Upper lobe of right lung (tissue), 1 donor: ENCODE measurements at places on chromosomes 11 and 22.

- peaks cover 60% of the 10 kb centered on the region for H3K27me3 ChIP-seq
- DNase-seq: peak; percentile 46
- H3K4me1 ChIP-seq: no peaks in the 10 kb centered on the region
- H3K4me3 ChIP-seq: no peak overlapping the region
Observed at GRCh38 chr11:44334356-44335004, 24.5 kb upstream of the ALX4 start.

DNA sequence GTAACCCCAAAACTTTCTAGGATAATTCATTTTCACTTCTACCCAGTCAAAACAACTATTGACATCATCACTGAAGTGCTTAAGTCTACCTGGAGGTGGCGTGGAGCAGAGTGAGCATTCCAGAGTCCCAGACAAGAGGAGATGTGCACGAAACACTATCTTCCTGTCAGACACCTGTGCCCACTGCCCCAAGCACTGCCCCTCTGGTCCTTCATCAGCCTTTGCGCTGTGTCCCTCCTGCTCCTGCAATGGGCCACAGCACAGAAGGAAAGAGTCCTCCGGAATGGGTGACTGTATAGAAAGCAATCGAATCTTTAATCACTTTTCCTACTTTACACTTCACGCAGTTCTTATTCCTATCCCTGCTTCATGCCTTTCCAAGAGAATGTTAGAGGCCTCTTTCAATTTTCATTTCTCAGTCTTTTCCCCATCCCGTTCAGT is 512 bp upstream of the GRIA4 start:
- peaks cover 12% of the 10 kb centered on the region for H3K4me1 ChIP-seq
- H3K4me3 ChIP-seq: no peak overlapping the region
- peaks cover 27% of the 10 kb centered on the region for H3K27me3 ChIP-seq
- DNase-seq: no peak
- no peak overlapping the region for H3K27ac ChIP-seq

DNA sequence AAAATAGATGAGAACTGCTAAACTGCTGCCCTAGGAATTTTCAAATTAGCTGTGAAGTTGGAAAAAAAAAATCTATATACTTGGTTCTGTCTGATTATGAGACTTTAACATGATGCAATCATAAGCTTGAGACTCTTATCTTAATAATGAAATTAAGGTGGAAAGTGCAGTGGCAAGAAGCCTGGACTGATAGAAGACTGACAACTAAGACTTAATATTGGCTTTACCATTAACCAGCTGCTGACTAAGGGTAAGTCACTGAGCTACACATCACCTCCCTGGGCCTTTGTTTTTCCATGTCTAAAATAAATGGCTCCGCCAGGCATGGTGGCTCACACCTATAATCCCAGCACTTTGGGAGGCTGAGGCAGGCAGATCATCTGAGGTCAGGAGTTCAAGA is 56.9 kb downstream of the SLC35F2 start:
- H3K27ac ChIP-seq: no peak overlapping the region
- no peaks in the 10 kb centered on the region for H3K4me1 ChIP-seq
- DNase-seq: no peak
- no peak overlapping the region for H3K4me3 ChIP-seq
- H3K27me3 ChIP-seq: no peaks in the 10 kb centered on the region
- no peaks in the 10 kb centered on the region for H3K36me3 ChIP-seq

- H3K27ac ChIP-seq: peak within 1 kb of the TSS; percentile 80
- H3K27me3 ChIP-seq: peaks cover 5% of the 10 kb centered on the region
- peaks cover 9% of the 10 kb centered on the region for H3K4me1 ChIP-seq
- H3K36me3 ChIP-seq: no peaks in the 10 kb centered on the region
Observed at GRCh38 chr11:66371627-66372415, at the start of gene SLC29A2. Gene SLC29A2 (minus strand): TSS chr11:66371760. CDS start chr11:66371591, 169 bp downstream.

DNA sequence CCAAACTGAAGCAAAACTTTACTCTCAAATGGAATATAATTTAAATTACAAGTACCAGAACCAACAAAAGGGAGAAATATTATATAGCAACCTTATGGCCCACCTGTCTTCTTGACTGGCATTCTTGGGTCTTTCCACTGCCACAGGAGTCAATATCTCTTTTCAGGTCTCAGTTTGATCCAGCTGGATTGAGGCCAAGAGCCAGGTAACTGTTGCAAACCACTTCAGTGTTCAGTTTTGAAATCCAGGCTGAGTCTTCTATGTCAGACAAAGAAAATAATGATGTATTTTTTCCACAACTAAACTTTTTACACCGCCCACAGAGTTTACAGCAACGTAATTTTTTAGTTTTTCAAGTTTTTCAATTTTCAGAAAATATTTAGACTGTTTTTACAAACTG is 648 bp downstream of the DLG2 start:
- DNase-seq: no peak
- H3K36me3 ChIP-seq: peaks cover 12% of the 10 kb centered on the region
- peak overlapping the region; percentile 92 for H3K4me3 ChIP-seq

DNA sequence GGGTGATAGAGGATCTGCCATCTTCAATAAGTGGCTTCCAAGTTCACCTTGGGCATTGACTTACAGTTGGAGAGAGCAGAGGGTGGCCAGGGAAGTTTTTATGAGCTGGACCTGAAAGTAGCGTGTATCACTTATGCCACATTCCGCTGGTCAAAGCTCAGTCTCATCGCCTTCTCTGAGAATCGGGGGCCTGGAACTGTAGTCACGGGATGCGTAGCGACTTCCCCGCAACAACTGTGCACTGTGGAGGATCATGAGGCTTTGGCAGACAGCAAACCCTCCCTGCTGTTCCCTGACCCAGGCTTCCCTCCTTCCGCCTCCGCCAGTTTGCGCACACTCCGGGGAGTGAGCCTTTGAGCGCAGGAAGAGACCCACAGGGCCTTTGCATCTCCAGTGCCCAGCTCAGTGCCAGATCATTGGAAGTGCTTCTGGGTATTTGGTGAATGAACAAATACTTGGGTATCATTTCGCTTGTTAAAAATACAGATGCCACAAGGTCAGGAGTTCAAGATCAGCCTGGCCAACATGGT is 95.5 kb downstream of the CEP164 start:
- H3K4me3 ChIP-seq: no peak overlapping the region
- DNase-seq: peak; percentile 35
- no peak overlapping the region for H3K27ac ChIP-seq
- no peaks in the 10 kb centered on the region for H3K36me3 ChIP-seq

DNA sequence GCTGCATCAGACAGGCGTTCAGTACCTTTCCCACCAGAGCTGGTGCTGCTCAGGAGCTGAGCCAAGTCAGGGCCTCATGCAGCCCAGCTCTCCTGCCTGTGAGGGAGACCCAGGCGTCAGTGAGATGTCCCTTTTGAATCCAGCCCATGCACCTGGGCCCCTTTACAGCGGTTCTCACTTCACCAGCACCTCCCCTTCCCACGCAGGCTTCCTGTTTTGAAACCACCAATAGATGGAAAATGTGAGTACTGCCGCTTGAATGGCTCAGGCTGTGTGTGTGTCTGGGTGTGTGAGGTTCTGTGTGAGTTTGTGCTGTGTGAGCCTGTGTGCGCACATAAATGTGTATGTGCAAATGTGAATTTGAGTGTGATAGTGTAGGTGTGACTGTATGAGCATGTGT is 88.4 kb downstream of the UBASH3B start:
- no peaks in the 10 kb centered on the region for H3K27me3 ChIP-seq
- no peak for DNase-seq
- no peak overlapping the region for H3K4me3 ChIP-seq
- peaks cover 34% of the 10 kb centered on the region for H3K4me1 ChIP-seq
- peak overlapping the region; percentile 66 for H3K27ac ChIP-seq
- H3K36me3 ChIP-seq: no peaks in the 10 kb centered on the region

DNA sequence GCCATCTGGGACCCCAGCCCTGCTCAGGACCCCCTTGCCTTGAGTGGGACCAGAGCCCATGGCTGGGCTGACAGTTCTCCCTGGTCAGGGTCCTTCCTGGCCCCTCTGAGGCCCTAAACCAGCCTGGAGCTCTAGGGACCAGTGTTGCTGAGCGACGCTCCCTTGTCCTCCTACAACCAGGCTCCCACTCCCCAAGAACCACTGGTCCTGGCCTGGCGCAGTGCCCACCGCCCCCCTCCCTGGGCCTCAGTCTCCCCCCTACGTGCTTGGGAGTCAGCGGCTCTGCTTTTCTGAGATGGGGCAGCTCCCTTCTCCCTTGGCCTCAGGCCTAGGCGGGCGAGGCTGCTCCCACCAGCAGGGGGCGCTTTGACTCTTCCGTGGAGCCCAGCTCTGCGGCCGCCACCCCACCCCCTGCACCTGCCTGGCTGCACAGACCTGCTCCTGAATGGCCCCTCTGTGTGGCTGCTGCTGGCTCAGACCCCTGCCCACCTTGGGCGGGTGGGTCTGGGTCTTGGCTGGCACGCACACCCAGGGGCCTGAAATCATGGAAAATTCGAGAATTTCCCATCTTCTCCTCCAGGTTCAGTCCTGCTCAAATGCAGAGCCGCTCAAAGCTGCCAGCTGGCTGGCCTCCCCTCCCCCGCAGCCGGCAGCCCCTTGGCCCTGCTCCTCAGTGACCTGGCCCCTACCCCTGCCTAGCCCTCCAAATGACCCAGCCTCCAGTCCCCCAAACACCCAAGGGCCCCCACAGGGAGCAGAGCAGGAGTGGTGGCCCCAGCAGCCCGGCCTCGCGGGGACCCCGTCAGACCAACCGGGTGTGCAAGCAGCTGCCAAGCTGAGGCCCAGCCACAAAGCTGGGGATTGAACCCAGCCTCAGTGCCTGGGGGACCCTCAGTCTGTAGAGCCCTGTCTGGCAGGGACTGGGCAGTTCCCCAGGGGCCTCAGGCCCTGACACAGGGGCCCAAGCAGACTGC is 9.1 kb downstream of the PRR33 start:
- no peak overlapping the region for H3K4me3 ChIP-seq
- H3K27ac ChIP-seq: no peak overlapping the region
- no peaks in the 10 kb centered on the region for H3K27me3 ChIP-seq
- H3K36me3 ChIP-seq: no peaks in the 10 kb centered on the region
